ENCODE measurements at places on chromosomes 4 and X. TPM values are rescaled to one million over a fixed set of nuclear protein-coding genes. Genes with fewer than 3 reads are reported as not detected.

- H3K27ac ChIP-seq: no peak overlapping the region
- H3K27me3 ChIP-seq: no peaks in the 10 kb centered on the region
- H3K4me3 ChIP-seq: no peak overlapping the region
- H3K4me1 ChIP-seq: no peaks in the 10 kb centered on the region
Observed at GRCh38 chr4:15990570-15991285, 27.8 kb upstream of the FGFBP2 start.

DNA sequence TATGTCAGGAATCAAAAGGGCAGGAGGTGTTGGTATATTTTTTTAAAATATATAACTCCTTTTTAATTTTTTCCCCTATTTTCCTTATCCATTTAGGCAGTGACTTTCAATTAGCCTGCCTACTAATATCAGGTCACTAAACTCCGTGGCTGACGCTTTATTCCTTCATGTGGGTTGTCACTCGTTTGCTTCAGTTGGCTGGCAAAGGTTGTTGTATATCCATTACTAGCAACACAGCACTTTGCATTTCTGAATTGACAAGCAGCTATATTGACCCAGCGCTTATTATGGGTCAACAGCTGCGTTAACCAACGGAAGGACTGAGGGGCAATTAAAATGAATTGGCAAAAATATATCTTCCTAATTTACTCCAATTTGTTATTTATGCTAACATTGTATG is 87.7 kb downstream of the ARX start:
- no peaks in the 10 kb centered on the region for H3K27me3 ChIP-seq
- H3K4me1 ChIP-seq: no peaks in the 10 kb centered on the region
- no peaks in the 10 kb centered on the region for H3K36me3 ChIP-seq
- no peak for DNase-seq

DNA sequence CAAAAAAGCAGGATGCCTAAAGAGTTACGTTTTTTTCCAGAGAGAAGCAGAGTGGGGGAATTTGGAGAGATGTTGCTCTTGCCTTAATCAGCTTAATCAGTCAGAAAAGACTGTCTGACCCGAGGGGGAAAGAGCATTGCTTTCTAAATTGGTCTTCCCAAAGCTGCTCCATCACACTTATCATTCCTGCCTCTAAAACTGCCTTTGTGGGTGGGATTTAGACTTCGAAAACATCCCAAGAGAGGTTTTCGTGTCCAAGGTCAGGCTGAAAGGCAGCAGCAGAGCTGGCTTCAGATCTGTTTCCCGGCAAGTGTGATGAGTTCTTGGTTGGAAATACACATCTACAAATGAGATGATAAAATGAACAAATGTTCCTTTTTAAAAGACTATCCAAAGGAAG is 155.2 kb downstream of the SH2D1A start:
- no peaks in the 10 kb centered on the region for H3K4me1 ChIP-seq
- no peak for DNase-seq
- H3K4me3 ChIP-seq: no peak overlapping the region
- H3K36me3 ChIP-seq: no peaks in the 10 kb centered on the region

DNA sequence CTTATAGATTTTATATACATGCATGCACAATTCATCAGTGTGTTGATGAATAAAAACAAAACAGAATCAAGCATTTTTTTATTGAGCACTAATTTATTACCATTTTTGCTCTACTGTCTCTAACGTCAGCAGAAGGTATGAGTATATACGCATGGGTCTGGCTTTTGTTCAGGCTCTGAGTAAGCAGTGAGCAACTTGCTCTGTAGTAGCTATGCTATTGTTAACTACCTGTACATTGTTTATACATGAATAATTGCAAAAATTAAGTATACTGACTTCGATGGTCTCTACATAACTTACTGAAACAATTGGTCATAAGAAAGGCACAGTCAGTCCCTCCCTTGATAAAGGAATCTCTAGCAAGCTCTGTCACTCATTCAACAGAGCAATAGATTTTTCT is 122.9 kb downstream of the RS1 start:
- no peaks in the 10 kb centered on the region for H3K27me3 ChIP-seq
- no peaks in the 10 kb centered on the region for H3K4me1 ChIP-seq
- no peak overlapping the region for H3K4me3 ChIP-seq
- no peak for DNase-seq
- no peak overlapping the region for H3K27ac ChIP-seq

- H3K27ac ChIP-seq: no peak overlapping the region
- no peak overlapping the region for H3K4me3 ChIP-seq
- DNase-seq: no peak
- no peaks in the 10 kb centered on the region for H3K36me3 ChIP-seq
Observed at GRCh38 chrX:37420185-37420584, 71.0 kb downstream of the PRRG1 start.

DNA sequence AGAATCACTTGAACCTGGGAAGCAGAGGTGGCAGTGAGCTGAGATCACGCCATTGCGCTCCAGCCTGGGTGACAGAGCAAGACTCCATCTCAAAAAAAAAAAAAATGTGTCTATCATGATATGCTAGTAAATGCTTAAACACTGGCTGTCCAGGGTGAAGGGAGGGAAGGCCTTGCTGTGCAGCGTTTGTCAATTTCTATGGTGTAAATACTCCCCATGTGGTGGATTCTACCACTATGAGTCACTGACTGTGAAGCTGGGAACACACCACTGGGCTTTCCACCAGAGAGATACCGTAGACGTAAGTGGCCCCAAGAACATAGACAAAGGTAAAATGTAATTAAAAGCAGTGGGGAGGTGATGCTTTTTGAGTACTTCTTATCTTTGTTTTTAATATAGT is 51.3 kb upstream of the LEF1 start:
- no peaks in the 10 kb centered on the region for H3K4me1 ChIP-seq
- DNase-seq: no peak
- H3K4me3 ChIP-seq: no peak overlapping the region
- H3K27me3 ChIP-seq: no peaks in the 10 kb centered on the region

- no peaks in the 10 kb centered on the region for H3K36me3 ChIP-seq
- H3K4me1 ChIP-seq: no peaks in the 10 kb centered on the region
- H3K27me3 ChIP-seq: no peaks in the 10 kb centered on the region
- H3K27ac ChIP-seq: no peak overlapping the region
Observed at GRCh38 chrX:72492499-72492898, 80.1 kb downstream of the HDAC8 start.

GRCh38 chr4:150694438-150694837 is 112.5 kb downstream of the MAB21L2 start:
- H3K36me3 ChIP-seq: no peaks in the 10 kb centered on the region
- H3K27ac ChIP-seq: no peak overlapping the region
- H3K4me3 ChIP-seq: no peak overlapping the region
- no peak for DNase-seq
- H3K27me3 ChIP-seq: no peaks in the 10 kb centered on the region

The ODAM gene
- total RNA-seq: not detected

The DYNLT3 gene
- 8.3 TPM for total RNA-seq

All from GM12878 (cell line).